H4 (cell line): ENCODE measurements at places on chromosomes 16 and 17.

- no peak for DNase-seq
These were observed 25.3 kb downstream of the DBNDD1 start for GRCh38 chr16:89993971-89994370.

DNA sequence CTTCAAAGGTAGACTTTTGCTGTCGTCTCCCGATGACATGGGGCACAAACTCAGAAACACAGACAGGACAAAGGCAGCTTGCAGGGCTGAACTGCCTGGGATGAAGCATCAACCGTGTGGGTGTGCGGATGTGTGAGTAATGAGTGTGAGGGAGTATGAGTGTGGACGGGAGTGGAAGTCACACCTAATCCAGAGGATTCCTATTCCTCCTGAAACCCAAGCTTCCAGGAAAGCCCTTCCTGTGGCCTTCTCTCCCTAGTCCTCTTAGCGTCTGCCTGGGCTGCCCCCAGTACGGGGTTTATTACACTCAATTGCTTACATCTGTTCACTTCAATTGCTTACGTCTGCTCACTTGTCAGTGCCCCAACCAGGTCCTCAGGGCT lies 2.3 kb upstream of the IL4R start:
- DNase-seq = no peak

DNA sequence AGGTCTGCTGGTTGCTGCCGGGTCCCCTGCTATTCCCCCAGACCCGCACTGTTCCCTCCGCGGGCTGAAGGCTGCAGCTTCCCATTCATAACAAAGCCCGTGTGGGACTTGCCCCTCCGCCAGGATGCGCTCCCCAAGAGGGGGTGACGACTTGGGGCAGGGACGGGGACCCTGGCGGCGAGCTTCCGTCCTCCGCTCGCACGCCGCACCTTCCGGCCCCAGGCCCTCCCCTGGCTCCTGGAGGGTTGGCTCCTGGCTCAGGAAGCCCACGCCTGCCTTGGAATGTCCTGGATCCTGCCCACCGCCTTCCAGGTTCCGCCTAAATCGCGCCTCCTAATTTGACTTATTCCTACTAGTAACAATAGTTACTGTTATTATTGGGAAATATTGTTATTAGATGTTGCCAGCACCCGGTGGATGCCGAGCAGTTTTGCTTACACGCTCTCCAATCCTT lies 1.1 kb upstream of the TFAP4 start:
- no peak for DNase-seq

- no peak for DNase-seq
These were observed 88.0 kb upstream of the CBX4 start for GRCh38 chr17:79927136-79927661.

DNA sequence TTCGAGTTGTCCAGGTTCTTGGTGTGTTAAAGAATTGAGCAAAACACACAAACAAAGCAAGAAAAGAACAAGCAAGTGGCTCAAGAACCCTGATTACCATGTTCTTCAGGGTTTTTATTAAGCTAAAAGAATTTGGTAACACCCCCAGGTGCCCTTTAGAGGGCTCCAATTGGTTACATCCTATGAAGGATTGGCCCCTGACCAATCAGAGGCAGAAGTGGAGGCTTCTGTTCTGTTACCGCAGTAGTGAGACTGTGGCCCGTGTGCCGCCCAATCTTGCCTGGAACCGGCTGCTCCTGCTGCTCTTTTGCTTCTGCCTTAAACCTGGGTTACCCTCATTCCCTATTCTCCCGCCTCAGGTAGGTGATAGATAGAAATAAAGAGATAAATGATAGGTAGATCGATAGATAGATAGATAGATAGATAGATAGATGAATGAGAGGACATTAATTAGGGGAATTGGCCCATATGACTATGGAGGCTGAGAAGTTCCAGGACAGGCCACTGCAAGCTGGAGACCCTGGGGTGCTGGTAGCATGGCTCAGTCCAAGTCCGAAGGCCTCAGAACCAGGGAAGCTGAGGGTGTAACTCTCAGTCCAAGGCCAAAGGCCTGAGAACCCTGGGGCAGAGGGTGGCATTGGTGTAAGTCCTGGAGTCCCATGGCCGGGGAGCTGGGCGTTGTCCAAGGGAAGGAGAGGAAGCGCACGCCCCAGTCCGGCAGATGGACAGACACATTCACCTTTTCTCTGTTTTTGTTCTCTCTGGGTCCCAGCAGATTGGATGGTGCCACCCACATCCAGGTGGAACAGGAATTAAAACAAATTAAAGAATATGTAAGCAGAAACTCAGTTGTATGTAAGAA lies 3.5 kb upstream of the CA5A start:
- DNase-seq = no peak

DNA sequence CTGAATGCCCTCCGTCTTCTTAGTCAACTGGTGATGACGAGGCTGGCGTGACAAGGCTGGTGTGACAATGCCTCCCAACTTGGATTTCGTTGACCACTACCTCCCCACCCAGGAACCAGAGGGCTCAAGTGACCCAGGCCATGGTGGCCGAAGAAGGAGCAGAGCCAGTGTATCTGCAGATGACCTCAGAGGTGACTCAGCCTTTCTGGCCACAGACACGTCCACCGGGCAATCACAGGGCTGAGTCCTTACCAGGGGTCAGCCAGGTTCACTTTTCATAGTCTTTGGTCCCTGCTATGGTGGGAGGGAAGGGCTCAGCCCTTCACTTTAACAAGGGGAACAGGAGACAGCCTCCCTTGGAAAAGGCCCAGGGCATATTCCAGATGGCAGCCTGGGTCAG lies 116.3 kb downstream of the MAF start:
- no peak for DNase-seq

DNA sequence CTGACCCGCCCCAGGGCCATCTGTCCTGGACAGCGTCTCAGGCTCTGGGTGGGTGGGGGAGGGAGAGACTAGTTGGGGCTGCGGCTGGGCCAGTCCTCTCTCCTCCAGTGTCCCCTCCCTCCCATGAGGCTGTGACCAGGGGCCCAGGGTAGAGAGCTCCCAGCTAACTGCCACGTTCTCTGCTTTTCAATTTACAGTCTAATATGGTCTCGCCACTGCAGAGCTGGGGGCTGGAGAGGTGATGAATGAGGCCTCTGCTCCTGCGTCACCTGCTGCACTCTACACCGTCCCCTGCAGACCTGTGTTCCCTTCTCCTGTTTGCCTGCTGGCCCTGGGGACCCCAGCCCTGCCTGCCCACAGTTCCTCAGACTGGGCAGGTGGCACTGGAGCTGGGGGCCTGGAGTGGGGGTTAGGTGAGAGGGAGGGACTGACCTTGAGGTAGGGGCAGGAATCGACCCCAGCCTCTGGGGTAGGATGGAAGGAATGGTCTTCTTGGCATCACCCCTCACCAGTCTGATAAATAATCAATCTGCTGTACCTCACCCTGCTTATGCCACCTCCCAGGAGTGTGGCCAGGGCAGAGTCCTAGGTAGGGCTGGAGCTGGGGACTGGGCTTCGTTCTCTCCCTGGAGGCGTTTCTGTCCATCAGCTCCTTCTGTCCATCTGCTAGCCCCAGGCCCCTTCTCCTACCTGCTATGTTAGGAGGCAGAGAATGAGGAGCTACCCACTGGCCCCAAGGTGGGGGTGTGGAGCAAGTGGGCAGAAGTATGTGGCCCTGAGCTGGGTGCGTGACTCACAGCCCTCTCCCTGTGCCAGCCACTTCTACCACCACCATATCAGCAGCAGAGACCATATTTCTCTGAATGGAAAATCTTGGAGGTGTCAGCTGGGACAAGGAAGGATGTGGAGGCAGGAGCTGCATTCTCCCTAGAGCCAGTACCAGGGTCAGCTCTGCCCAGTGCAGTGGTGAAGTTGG lies 12.9 kb downstream of the SEZ6 start:
- DNase-seq = no peak

DNA sequence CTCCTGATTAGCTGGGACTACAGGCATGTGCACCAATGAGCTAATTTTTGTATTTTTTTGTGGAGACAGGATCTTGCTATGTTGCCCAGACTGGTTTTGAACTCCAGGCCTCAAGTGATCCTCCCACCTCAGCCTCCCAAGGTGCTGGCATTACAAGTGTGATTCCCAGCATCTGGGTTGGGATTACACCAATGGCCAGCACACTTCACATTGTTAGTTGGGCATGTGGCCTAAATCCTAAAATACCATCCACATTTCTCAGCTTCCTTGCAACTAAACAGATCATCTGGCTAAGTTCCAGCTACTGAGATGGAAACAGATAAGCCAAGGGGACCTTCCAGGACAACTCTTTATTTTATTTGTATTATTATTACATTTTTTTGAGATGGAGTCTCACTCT lies 9.9 kb downstream of the RABEP2 start:
- no peak for DNase-seq
